GM04503 (cell line): ENCODE measurements at places on chromosomes 6 and 20.

- DNase-seq = no peak
Observed at GRCh38 chr6:14372734-14373489, 255.3 kb downstream of the CD83 start.

DNA sequence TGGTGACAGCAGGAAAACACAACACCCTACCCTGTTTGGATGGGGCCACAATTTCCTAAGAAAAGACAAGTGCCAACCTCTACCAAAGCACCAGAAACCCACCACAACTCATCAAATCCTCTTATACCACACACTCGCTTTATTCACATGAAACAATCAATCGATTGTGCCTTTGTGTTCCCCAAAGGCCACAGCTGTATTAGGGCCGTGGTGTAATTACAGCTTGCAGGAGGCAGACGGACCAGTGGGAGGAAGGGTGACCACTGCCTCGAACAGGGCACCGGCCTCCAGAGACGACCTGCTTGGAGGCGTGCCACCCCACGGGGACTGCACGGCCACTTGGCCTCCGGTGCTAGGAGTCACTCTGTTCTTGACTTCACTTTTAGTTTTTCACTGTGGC lies 264.1 kb downstream of the FOXC1 start:
- no peak for DNase-seq

GRCh38 chr6:4743062-4743461 lies 33.1 kb upstream of the CDYL start:
- DNase-seq = no peak

DNA sequence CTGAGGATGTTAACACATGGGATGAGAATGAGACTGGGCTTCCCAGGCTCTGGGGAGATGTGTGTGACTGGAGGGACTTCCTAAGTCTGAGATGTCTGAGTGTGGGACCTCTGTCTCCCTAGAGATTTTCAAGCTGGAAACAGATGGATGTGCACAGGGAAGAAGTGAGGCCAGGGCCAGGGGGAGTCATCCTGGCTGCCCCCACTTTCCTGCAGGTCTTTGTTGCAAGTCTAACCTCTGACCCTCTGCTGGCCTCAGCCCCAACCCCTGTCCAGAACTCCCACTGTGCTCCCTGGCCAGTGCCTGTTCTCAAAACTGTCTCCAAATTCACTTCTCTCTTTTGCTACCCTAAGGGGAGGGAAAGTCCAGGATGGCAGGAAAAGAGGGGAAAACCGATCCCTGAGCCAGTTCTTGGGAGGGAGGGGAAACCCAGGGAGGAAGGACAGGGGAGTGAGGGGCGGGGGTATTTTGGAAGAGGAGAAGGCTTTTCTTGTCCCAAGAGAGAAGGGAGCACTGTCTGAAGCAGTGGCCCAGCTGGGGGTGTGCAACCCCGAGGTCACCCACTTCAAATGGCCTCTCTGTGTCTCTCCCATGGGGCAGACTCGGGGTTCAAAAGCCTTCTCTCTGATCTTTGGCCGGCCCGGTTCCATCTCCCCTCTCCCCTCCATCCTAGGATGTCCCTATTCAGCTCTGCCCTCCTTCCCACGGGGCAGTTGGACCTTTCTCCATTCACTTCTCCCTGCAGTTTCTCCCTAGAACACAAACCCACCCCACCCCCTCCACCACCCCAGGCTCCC lies 3.1 kb downstream of the PPP1R18 start:
- DNase-seq = no peak

DNA sequence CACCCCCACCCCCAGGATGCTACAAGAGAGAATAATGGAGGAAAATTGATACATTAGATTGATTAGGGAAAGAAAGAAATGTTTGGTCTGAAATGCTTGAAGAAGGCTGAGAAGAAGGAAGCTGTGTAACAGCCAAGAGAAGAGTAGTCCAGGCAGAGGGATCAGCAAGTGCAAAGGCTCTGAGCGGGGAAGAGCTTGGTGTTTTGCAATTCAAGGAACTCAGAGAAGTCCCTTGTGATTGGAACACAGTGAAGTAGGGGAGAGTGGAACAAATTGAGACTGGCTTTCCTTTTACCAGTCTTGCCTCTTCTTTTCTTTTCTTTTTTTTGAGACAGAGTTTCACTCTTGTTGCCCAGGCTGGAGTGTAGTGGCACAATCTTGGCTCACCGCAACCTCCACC lies 76.6 kb upstream of the CHD6 start:
- no peak for DNase-seq

- no peak for DNase-seq
Observed at GRCh38 chr6:85463621-85464259, 13.9 kb downstream of the NT5E start.

- no peak for DNase-seq
Observed at GRCh38 chr20:20489648-20490341, 121.9 kb downstream of the INSM1 start.

DNA sequence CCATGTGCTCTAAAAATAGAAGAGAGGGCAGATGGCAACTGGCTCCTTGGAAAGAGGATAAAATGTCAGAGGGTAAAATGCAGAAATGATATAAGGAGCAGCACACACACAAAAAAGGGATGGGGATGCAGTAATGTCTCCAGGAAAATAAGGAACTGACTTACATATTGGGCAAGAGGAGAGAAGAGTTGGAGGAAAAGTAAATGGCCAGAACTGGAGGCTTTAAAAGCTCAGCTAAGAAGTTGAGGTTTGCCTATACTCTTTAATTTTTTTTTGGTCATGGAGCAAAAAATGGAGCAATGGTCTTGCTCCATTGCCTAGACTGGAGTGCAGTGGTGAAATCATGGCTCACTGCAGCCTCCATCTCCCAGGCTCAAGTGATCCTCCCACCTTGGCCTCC lies 93.7 kb downstream of the SULF2 start:
- DNase-seq = no peak
